Activated T-cell treated with anti-CD3 and anti-CD28 coated beads, Interleukin-2, amount 50 U/mL, for 1 hour (primary cell): ENCODE measurements at places on chromosomes 12 and 14.

DNA sequence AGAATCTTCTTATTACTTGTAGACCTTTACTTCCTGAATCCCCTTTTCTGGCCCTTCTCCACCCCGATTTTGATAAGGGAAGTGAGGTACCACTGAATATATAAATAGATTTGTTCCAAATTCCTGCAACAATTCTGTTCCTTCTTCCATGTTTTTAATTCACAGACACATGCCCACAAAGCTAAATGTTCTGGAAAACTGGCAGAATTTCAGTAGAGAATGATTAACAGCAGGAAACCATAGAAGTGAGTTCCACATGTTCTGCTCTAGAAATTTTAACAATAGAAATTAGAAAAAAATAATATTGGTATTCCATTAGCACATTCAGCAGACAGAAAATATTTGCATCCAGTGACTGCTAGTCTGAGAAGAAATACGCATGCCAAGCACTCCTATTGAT is 139.6 kb downstream of the SLC2A13 start:
- no peak for DNase-seq

- no peak for DNase-seq
These were observed 86.5 kb downstream of the SLC25A47 start for GRCh38 chr14:100409651-100410050.

DNA sequence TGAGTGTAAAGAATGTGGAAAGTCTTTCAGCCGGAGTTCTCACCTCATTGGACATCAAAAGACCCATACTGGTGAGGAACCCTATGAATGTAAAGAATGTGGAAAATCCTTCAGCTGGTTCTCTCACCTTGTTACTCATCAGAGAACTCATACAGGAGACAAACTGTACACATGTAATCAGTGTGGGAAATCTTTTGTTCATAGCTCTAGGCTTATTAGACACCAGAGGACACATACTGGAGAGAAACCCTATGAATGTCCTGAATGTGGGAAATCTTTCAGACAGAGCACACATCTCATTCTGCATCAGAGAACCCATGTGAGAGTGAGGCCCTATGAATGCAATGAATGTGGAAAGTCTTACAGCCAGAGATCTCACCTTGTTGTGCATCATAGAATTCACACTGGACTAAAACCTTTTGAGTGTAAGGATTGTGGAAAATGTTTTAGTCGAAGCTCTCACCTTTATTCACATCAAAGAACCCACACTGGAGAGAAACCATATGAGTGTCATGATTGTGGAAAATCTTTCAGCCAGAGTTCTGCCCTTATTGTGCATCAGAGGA is 25.1 kb upstream of the ZNF268 start:
- no peak for DNase-seq

DNA sequence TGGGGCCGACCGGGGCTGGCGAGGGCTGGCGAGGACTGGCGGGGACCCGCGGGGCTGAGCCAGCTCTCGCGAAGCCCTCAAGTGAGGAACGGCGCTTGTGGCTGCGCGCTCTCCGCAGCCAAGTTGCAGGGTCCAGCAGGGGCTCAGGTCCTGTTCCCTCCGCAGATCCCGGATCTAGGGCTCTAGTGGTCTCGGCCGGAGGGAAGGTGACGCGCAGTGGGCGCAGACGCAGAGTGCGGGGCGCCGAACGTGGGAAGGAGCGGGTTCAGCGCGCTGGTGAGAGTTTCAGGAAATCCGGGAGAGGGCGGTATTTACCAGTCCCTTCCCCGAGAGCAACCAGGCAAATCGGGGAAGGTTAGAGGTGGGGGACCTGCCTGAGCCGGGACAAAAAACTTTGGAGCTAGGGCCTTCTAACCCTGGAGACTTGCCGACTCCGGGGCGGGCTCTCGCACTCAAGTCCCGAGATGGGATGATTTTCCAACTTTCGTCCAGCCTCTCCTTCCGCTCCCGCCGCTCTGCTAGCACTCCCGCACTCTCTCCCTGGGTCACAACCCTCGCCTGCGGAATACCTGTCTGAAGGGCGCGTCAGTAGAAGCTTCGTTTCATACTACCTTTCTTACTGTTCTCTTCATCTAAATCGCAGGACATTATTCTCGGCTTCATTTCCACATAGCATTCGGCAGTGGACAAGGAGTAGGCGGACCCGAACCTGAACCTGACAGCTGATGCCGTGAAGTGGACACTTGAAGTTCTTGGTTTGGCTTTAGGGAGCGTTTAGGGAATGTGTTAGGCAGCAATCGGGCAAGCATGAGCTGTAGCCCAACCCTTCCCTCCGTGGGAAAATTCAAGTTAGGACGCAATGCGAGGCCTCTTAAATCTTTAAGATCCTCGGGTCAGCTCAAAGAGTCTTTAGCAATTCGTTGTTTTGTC is 13.6 kb upstream of the PAX9 start:
- DNase-seq, result no peak

GRCh38 chr14:34275530-34275929 is 186.5 kb downstream of the SPTSSA start:
- no peak for DNase-seq

DNA sequence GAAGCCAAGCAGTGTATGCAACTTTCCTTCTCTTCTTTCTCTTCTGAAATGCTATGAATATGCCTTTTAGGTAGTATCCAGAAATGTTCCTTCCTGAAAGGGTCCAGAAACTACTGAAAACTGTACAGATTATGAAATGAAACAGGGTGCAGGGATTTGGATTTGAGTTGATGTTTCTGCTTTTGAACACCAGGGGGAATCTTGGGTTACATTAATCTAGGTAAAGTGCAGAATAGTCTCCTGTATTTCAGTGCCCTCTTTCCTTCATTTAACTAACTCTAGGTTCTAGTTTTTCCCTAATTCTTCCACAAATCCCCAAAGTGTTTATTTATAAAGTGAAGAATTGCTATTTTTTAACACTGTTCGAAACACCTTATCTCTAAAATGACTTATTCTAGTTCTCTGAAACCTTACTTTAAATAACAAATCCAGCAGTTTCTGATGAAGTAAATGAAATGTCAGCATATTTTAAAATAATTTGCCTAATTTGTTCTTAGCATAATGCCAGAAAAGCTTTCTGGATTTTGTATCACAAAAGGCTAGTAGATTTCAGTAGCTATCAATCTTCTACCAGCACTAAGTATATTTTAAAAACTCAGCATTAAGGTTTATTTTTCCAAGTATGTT is 111.9 kb downstream of the LRRK2 start:
- no peak for DNase-seq

- DNase-seq, result no peak
These were observed 1096.5 kb upstream of the TMEM132C start for GRCh38 chr12:127170226-127171180.

DNA sequence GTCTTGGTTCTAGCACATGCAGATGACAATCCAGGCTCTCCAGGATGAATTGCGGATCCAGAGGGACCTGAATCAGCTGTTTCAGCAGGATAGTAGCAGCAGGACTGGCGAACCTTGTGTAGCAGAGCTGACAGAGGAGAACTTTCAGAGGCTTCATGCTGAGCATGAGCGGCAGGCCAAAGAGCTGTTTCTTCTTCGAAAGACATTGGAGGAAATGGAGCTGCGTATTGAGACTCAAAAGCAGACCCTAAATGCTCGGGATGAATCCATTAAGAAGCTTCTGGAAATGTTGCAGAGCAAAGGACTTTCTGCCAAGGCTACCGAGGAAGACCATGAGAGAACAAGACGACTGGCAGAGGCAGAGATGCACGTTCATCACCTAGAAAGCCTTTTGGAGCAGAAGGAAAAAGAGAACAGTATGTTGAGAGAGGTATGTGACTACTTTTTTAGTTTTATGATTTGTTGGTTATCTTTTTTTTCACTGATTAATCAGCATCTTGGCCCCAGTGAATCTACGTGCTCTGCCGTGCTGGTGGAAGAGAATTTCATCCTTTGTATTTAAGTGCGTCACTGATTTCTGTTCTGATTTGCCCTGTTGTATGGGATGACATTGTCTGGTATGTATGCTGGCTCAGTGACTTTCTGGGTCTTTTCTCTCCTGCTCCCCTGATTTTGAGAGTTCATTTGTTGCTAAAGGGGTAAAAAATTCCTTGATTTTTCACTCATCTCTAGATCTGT is 92.3 kb downstream of the ERC1 start:
- no peak for DNase-seq

DNA sequence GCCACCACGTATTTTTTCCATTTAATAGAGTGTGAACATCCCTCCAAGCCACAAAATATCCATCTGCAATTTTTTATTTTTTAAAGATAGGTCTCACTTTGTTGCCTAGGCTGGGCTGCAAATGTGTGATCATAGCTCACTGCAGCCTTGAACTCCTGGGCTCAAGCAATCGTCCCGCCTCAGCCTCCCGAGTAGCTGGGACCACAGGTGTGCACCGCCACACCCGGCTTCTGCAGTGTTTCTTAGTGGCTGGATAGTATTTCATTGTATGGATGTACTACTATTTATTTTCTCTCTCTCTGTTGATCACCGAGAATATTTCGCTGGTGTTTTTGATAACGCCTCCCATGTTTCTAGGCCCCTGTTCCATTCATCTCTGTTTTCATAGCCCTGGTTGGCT is 17.5 kb downstream of the MLXIP start:
- no peak for DNase-seq

DNA sequence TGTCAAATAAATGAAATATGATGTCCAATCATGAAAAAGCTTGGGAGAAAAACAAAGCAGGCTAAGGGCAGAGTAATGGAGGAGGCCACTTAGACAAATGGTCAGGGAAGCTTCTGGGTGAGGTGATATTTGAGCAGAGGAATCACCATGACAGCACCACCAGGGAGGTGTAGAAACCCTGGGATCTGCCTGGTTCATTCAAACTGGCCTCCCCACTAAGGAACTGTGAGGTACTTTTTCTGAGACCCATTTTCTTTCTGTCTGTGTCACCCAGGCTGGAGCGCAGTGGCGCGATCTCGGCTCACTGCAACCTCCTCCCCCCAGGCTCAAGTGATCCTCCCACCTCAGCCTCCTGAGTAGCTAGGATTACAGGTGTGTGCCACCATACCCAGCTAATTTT is 7.8 kb upstream of the SSH1 start:
- no peak for DNase-seq

DNA sequence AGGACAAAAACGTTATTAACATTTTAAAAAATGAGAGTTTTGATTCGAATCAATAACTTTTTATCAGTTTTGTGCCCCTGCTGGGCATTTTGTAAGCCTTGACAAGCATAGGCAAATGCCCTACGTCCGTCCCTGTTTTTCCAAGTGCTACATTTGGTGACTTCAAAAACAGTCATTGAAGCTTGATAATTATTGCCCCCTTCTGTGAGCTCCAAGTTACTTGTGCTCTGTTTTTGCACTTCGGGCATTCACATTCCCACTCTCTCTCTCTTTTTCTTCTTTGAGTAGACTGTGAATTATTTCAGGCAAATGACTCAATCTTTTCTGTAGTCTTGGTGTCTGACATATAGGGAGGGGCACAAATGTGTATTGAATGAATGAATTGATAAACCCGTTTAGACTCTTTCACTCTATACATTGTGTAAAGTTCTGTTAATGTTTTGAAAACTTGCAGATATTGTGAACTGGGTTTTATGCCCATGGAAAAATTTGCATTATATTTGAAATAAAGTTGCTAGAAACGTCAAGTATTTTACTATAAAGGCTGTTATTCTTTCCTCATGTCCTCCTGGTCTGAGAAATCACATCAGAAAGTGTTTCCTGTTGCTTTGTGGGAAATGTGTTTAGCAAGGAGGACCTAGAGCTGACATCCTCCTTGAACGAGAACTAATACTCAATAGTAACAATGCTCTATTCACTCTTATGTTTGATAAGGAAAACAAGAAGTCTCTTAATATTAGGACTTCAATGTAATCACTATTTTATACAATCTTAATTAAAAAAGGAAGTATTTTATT is 1.4 kb downstream of the APAF1 start:
- no peak for DNase-seq

GRCh38 chr14:46940611-46941010 is 289.0 kb upstream of the RPL10L start:
- no peak for DNase-seq

DNA sequence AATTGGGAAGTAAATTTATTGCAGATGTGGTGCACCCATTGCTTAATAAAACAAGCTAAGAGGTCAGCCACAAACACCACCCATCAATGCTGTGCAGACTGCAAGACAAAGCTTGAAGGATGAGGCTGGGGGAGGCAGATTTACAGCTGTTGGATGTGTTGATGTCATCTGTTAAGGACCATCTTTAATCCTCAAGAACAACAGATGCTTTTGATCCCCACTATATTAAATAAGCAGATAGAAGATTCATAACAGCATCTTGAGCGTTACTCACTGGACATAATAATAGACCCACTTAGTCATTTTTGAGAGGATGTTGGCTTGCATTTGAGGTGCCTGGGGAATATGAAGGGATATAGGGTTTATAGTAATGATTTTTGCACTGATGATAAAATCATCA is 58.8 kb downstream of the GPR68 start:
- no peak for DNase-seq

- no peak for DNase-seq
These were observed 56.9 kb downstream of the TAOK3 start for GRCh38 chr12:118315821-118316220.

DNA sequence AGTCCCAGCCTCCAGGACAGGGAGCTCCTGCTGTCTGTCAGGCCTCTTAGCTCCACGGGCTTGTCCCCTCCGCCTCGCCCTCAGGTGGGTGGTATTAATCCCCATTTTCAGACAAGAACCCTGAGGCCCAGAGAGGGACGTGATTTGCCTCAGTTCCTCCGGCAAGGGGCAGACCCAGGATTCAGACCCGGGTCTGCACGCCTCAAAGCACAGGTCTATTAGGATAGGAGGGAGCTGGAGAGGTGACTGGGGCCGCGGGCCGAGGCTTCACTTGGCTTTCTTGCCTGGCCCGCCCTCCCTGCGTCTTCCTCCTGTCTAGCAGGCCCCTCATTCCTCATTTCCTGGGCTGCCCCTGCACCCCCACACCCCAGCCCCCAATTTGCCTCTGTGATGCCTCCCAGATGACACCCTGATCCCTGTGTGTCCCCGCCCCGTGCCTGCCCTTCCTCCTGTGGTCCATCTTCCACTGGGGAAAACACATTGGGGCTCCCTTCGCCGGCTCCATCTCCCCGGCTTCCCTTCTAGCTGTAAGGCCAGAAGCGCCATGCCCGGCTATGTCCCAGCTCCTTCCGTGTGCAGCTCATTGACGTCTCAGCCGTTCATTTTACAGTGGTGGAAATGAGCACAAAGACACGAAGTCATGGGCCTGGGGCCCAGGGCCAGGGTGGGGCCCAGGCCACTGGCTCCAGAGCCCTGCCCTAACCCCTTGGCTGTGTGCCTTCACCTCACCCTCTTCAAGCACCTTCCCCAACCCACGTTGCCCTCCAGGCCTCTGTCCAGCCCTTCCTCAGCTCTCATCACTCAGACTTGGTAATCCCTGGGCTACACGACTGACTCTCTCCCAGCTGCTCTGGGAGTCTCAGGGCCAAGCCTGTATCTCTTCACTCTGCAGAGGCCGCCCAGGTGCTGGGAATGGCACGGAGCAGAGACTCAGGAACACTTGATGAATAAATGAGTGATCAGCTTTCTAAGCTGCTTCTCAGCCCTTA is 15.5 kb upstream of the CYP46A1 start:
- no peak for DNase-seq

DNA sequence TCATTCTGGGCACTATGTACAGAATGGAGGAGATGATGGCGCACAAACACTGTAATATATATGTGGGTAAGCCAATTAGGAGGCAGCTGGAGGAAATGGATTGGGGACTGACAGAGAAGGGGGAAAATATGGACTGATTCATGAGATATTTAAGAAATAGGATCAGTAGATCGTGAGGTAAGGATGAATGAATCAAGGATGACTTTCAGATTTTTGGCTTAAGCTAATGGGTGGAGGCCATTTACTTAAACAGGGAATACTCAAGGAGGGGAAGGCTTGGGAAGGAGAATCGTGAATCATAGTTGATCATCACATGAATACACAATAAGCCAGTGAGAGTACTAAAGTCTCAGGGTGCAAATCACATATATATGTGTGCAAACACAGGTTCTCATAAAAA is 11.2 kb upstream of the GNPNAT1 start:
- no peak for DNase-seq
